ENCODE measurements at places on chromosomes 2 and 18.
A peak's percentile ranks its signal among the peaks of the same experiment; 100 is the strongest.

- DNase-seq, result no peak
These were observed 11.9 kb upstream of the NT5DC4 start for GRCh38 chr2:112708968-112709367.

DNA sequence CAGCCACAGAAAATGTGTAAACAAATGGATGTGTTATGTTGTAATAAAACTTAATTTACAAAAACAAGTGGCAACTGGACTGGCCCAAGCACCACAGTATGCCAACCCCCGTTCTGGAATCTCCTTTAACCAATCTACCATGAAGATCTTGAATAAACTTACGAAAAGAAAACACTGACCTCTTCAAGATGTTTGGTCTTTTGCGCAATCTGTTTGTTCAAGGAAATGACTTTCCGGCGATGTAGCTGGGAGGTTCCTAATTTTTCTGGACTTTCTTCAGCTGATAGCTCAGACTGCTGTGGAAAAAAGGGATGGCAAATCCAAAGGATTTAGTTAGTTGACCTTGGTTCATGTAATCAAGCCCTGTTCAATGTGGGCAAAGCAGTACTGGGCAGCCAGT is 55.7 kb downstream of the CCDC93 start:
- peak; percentile 67 for DNase-seq

DNA sequence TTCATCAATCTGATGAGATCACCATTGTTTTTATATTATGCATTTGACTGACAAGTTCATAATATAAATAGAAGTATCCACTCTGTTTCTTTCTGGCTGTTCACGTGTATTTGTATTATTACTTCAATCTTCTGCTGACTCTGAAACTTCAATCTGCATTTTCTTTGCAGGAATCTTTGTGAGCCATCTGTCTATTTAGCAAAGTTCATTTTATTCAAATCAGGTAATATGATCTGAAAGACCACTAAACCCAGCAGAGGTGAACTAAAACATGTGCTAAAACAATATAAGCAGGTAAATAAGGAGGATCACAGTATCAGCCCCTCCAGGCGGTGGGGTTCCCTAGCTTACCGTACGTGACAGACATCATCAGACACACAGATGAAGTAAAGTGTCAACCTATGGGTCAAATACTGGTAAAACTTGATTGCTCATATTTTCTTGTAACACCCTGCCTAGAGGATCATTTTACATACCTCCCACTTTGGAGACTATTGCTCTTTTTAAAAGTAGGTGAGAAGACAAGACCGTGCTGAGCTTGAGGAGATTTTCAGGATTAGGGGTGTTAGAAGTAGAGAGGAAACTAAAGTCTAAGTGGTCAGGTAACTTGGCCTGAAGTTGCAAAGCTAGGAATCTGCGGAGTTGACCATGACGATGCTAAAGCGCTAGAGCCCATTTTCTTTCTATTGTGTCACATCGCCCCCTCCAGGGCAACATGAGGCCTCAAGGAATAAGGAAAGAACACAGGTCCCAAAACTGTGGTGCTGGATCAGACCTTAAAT is 9.0 kb downstream of the DTNB start:
- DNase-seq, result peak; percentile 41

GRCh38 chr2:85539361-85540132 is 579 bp downstream of the MAT2A start:
- DNase-seq, result peak; percentile 43

GRCh38 chr2:216107760-216108159 is 1.4 kb upstream of the XRCC5 start:
- no peak for DNase-seq

DNA sequence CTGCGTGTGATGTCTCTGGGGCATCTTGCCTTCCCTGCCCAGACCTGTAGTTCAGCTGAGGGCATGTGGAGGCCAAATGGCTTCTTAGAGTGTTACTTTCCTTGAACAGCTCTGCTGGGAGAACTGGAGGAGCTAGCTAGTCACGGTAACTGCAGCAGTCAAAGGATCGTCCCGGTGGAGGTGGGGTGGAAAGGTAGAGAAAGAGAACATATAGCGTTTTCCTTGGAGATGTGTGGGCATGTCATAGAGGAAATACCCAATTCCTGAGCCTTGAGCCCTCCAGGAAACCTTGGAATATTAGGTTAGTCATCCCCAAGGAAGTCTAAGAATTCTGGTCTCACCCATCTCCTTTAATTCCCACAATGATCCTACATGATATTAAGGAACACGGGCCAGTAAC is 33.5 kb upstream of the IL37 start:
- DNase-seq, result peak; percentile 60

DNA sequence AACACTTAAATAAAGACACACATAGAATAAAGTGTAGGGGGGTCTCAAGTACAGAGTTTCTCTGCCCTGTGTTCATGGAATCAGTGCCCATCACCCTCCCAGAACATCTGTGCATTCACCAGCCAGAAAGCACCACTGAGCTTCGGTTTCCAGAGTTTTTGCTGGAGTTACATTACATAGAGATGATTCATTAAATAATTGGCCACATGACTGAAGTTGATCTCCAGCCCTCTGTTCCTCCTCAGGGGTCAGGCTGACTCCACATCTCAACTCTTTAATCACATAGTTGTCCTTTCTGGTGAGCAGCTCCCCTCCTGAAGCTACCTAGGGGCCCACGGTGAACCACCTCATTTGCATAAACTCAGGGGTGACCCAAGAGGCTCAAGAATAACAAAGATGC is 129.8 kb downstream of the METTL4 start:
- peak; percentile 40 for DNase-seq

DNA sequence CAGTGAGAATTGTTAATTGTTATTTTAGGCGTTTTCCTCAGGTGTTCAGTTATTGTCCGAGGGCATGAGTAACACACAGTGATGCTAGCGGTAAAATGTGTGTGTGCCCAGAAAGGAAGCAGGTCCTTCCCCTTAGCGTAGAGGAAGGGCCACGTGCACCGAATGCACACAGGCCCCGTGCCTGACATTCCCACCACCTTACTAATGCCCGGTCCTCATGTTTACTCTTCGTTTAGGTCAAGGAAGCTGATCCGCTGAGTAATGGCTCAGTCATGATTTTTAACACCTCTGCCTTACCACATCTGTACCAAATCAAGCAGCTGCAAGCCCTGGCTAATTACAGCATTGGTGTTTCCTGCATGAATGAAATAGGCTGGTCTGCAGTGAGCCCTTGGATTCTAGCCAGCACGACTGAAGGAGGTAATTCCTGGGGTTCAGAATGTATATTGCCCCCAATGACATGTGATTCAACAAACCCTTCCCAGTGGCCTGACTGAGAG is 76.7 kb downstream of the MERTK start:
- DNase-seq, result peak; percentile 94

DNA sequence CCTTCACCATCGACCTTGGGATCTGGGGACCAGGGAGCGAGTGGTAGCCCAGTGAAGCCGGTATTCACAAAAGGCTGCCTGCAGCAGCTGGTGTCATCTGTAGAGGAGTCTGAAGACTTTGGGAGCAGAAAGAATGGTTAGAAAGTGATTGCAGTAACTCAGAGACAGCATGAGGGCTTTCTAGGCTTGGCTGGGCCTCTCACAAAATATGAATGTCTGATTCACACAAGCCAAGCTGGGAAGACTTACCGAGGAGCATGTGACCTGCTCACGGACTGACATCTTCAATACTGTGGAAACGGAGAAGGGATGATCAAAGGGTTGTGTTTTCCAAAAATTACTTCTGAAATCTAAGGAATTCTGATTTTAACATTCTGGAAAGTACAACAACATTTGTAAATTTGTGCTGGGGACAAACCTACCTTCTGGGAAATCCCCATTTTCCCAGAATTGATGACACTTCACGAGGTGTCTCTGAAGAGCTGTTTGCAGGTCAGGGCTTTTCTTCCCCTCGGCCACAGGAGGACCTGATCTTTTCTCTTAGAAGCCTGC is 111.7 kb downstream of the ACOXL start:
- DNase-seq, result no peak

- DNase-seq, result peak; percentile 15
These were observed 190.5 kb upstream of the SESTD1 start for GRCh38 chr2:179455172-179455524.

GRCh38 chr2:69514819-69515218 is 77.6 kb upstream of the NFU1 start:
- no peak for DNase-seq

DNA sequence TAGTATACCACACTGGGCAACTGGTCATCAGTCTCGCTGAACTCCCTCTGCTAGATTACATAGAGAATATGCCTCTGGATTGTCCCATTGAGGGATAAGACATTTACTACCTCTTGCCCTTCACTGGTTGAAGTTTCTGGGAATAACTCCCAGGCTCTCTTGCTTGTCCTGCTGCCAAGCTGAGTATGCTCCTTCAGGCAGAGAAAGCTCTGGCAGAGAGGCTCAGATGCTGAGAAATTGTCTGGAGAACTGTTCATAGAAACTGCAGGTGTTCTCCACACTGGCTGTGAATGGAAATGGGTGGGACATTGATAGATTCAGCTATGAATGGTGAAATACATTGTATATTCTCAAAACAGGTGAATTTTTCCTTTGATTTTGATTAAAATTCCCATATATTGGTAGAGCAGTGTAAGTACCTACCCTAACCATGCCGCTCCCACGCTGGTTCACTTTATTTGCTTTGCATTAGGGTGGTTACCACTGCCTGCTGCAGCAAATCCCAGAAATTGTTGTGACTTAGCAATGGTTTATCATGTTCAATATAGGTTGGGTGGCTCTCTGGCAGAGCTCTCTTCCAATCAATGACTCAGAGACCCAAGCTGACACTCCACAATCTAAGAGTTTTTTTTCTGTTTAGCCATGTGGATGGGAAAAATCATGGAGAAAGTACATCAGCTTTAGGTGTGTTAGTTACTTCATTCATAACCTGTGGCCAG is 36.7 kb downstream of the FAM117B start:
- DNase-seq, result no peak

DNA sequence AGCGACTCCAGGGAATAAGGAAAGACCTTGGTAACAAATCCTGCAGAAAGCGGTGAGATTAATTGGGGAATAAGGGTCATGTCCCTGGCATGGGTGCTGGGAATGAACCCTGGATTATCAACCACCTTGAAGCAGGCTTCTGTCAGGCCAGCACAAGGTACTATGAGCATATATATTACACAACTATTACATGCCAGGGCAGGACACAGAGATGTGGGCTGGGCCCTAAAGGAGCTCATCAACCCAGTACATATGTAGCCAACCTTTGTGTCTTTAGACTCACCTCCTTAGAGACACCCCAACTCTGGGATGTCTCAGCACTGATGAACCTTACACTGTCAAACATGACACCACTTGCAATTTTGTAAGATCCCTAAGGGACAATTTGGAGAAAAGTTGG is 3.4 kb downstream of the SFXN5 start:
- DNase-seq, result no peak

Data from astrocyte (in vitro differentiated cells and primary cell).